Ecto neural progenitor cell (in vitro differentiated cells): ENCODE measurements at places on chromosomes 13 and 19.

DNA sequence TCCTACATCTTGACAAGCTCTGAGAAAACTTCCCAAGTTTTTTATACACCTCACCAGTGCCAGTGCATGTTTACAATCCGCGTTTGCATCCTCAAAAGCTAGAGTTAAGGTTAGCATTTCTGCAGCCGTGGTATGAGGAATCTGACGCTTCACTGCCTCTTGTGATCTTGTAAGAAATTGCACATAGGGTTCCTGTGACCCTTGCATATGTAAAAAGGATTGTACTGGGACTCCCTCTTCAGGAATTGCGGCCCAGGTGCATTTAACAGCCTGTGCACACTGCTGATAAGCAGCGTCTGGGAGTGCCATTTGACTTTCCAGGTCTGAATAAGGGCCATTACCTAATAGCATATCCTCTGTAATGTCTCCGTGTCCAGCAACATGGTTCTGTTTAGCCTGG, 15.3 kb downstream of the FPR3 start:
- no peak for DNase-seq

- no peak for DNase-seq
Observed at GRCh38 chr19:57192993-57193392, 1.7 kb downstream of the ZNF264 start.

GRCh38 chr19:22523940-22524339, 101.8 kb upstream of the ZNF98 start:
- no peak for DNase-seq

GRCh38 chr19:42088471-42089190, 12.7 kb downstream of the ZNF574 start:
- DNase-seq: no peak

DNA sequence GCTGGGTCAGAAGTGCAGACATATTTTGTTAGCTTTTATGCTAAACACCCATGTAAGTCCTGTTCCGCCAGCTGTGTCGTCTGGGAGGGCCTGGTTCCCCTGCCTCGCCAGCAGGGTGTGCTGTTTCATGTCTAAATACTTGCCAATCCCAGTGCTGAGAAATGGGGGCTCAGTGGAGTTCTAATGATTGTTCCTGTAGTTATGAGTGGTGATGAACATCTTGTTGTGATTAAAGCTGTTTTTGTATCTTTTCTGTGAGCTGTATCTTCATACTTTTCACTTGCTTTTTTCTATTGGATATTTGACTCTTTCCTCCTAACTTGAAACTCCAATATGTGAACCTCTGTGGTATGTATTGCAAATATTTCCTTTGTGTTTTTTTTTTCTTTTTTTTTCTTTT, 32.7 kb downstream of the KDM4B start:
- DNase-seq: no peak

GRCh38 chr13:45575146-45575829, 40.3 kb downstream of the ERICH6B start:
- DNase-seq: no peak

- DNase-seq: no peak
Observed at GRCh38 chr13:44537248-44537647, 38.9 kb downstream of the TSC22D1 start.

- DNase-seq: no peak
Observed at GRCh38 chr19:4088975-4089374, 22.3 kb upstream of the ZBTB7A start.

DNA sequence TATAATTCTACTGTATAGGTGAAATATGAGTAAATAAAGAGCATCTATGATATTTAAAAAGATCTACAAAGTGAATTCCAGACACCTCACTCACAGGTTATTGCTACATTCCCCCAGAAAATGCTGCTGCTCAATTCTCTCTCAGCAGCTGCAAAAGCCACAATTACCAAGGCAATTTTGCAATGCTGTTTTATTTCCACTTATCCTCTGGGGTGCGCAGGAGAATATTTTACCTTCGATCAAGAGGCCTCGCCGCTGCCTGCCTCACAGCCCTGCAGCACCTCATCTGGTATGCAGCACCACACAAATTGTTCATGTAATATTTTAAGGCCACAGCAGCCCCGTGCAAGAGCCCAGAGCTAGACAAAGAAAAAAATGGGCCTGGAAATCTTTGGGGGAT, 333.2 kb downstream of the DNAJC15 start:
- no peak for DNase-seq

GRCh38 chr19:18425515-18426415, 6.6 kb downstream of the SSBP4 start:
- DNase-seq: no peak

DNA sequence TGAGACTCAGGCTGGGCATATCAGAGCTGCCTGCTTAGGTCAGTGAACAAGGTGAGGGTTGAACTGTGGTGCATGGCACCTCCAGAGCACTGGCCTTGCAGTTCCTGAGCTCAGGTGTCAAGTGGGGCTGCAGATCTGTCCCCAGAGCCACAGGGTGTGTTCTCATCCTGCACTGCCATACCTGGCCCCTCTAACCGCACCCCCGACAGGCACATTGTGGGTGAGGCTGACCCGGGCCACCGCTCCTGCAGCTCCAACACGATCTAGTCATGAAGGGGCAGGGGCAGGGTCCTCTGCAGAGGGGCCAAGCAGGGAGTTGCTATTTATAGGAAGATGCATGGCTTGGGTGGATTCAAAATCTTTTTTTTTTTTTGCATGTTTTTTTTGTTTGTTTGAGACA, 16.7 kb upstream of the CRTC1 start:
- no peak for DNase-seq

DNA sequence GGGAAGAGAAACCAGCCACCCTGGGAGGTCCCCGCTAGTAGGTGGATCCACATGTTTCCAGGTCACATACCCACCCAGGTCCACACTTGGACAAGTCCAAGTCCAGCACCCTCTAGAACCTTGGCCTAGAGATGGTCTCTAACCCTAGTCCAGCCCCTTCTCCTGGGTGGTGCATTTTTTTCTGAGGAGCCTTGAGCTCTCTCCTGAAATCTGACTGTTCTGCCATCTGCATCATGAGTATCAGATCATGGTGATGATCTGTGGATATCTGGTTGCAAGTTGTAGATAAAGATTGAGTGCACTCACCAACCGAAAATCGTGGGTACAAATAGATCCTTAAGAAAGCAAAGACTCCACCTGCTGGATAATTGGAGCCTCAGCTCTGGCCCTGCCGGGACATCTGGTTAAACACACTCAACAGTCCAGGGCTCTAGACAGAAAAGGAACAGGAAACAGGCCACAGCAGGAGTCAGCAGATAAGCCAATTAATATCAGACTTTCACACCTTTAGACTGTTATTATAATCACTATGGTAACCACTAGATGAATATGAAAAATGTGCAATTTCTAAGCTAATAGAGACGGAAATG, 41.1 kb downstream of the GPR12 start:
- no peak for DNase-seq

GRCh38 chr13:40973409-40973808, 45.7 kb downstream of the ELF1 start:
- DNase-seq: no peak

DNA sequence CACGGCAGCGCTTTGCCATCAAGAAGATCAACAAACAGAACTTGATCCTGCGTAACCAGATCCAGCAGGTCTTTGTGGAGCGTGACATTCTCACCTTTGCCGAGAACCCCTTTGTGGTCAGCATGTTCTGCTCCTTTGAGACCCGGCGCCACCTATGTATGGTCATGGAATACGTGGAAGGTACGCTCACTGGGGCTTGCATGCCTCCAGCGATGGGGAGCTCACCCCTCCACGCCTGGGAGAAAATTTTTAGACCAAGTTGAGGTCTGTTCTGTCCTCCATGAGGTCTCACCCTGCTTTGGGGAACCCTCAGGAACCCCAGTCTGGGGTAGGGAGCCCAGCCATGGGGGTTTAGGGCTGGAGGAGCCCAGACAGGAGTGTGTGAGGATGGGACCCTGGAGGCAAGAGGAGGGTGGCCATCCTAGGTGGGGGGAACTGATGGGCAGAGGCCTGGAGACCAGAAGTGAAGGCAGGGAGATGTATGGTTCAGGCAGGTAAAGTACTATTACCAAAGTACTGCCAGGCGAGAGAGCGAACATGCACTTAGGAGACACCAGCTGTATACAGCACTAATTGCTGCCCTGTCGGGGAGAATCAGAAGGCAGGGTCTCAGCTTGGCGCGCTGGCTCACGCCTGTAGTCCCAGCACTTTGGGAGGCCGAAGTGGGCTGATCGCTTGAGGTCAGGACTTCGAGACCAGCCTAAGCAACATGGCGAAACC, 22.3 kb upstream of the PIK3R2 start:
- no peak for DNase-seq

DNA sequence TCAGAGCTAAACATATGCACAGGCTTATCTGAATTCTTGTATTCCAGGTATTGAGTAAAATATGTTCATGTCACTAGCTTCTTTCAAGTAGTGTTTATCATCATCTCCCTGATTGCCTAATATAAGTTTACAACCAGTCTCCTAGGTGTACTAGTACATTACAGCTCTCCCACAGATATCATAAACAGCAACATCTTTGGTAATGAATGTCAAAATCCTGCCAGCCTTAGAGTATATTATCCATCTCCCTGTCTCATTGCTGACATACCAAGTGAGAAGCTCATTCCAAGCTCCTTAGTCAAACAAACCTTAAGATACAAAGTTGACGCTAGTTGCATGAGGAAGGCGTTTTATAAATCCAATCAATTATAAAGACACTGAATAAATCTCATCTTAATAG, 689.1 kb upstream of the GPC6 start:
- no peak for DNase-seq

DNA sequence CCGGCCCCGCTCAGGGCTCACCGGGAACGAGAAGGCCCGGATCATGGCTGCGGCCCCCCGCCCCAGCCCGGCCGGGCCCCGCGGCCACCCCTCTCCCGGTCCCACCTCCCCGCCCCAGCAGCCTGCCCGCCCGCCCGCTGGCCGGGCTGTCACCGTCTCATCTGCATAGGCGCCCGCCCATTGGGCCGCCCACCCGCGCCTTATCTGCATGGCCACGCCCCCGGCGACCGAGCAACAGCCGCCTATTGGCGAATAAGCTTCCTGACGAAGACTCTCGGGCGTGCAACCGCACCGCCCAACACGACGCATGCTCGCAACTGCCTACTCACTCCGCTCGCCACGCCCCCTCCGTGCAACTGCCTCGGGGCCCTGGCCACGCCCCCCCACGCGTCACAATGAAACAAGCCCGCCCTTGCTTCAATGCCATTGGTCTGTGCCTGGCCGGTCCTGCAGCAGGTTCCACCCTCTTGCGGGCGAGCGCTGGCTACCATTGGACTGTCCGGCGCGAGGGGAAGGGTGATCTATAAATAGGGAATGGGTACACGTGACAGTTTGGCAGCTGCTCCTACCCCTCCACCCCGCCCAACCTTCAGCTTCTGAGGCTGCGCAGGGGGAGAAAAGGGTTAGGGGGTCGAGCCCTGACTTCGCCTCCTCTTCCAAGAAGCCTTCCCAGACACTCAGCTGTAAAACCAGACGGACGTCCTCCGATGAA, at the start of gene DACT3:
DACT3 (minus strand) TSS at position 163 of the 712 bp plus-strand sequence; CDS start at position 45, 118 bp downstream.
- peak; percentile 100 for DNase-seq

- no peak for DNase-seq
Observed at GRCh38 chr19:29245215-29245614, 32.3 kb upstream of the UQCRFS1 start.

DNA sequence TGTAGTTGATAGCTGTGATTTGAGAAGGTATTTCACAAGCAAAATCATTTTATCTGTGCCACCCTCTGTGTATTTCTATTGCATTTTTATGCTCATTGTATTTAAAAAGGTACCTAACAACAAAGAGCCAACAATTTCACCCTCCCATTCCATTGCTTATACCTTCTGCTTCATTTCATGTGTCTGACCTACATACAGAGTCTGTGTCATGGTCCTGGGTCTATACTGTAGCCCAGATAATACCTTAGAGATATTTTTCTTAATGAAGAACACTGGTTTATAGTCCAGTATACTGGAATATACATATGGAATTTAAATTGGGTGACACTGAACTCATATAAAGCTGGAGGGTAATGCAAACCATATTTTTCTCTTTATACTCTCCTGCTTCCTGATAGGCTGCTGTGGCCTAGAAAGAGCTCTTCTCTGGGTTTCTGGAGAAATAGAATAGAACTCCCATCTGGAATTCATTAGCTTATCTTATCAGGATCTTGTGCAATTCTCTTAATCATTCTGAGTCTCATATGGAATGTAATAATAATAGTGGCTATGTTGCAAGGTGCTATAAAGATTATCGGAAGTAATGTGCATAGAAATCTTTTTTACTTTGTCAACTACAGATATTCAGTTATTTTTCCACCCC, 31.8 kb upstream of the SPART start:
- DNase-seq: no peak

GRCh38 chr19:33462112-33462791, 59.3 kb downstream of the PEPD start:
- peak; percentile 33 for DNase-seq

GRCh38 chr13:49977992-49978391, 18.9 kb upstream of the TRIM13 start:
- DNase-seq: no peak

DNA sequence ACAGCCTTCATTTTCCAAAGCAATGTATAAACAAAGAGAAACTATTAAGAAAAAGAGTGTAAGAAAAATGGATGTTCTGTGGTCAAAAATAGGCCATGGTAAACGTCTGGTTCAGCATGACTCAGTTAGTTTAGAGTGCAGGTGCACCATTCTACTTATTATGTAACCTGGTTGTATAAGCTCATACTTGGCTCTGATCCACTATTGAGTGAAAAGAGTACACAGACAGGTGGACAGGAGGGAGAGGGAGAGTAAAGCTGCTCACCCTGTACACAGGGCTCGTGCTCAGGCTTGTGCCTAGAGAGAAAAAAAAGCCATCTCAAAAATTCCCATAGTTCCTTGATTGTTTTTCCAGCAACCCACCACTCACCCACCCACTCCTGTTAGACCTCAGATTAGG, 85.8 kb upstream of the ZNF91 start:
- DNase-seq: no peak

- no peak for DNase-seq
Observed at GRCh38 chr13:39740761-39741160, 85.3 kb downstream of the COG6 start.

DNA sequence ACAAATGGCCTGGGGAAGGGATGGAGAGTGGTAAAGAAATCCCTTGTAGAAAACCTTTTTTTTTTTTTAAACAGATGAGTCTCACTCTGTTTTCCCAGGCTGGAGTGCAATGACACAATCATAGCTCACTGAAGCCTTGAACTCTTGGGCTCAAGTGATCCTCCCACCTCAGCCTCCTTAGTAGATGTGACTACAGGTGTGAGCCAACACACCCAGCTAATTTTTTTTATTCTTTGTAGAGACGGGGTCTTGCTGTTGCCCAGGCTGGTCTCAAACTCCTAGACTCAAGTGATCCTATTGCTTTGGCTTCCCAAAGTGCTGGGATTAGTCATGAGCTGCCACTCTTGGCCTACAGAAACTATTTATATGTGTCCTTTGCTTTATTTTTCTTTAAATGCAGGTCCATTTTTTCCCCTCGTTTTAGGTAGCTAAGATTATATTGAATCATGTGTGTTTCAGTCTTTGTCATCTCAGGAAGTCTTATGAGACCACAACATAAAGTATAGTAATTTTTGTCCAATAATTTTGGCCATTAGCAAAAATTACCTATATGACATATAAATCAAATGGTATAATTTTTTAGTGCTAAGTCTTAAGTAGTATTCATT, 10.5 kb downstream of the LPAR6 start:
- DNase-seq: no peak
